ENCODE measurements at places on chromosomes 2 and 18. TPM values are rescaled to one million over a fixed set of nuclear protein-coding genes. Genes with fewer than 3 reads are reported as not detected.
A peak's percentile ranks its signal among the peaks of the same experiment; 100 is the strongest.

GAREM2 gene
- total RNA-seq: 4.5 TPM

SH3RF3 gene
- 0.05 TPM for total RNA-seq

SLC5A7 gene
- total RNA-seq: not detected

M1AP gene
- total RNA-seq: not detected

STK17B gene
- total RNA-seq: 511 TPM

GRCh38 chr2:237896507-237896892 is 37.1 kb downstream of the RAMP1 start:
- H3K27me3 ChIP-seq: no peaks in the 10 kb centered on the region
- H3K27ac ChIP-seq: peak overlapping the region; percentile 52
- no peak for DNase-seq
- no peaks in the 10 kb centered on the region for H3K36me3 ChIP-seq

- no peak overlapping the region for H3K4me3 ChIP-seq
- H3K27ac ChIP-seq: no peak overlapping the region
- no peaks in the 10 kb centered on the region for H3K27me3 ChIP-seq
- H3K36me3 ChIP-seq: no peaks in the 10 kb centered on the region
- no peaks in the 10 kb centered on the region for H3K4me1 ChIP-seq
These were observed 182.8 kb upstream of the RAB12 start for GRCh38 chr18:8426401-8426800.

DNA sequence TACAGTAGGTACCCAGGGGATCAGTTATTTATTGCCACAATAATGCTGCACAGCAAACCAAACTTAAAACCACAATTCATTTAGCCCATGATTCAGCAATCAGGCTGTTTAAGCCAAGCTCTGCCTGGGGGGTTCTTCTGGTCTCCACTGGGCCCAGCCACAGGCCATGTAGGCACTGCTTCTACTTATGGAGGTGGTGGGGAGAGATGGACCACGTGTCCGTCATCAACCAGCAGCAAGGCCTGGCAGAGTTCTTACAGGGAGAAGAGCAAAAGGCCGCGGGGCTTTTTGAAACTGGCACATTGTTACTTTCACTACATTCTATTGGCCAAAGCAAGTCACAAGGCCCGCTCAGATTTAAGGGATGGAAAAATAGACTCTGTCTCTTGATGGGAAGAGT is 76.3 kb upstream of the DAPL1 start:
- no peak overlapping the region for H3K27ac ChIP-seq
- DNase-seq: no peak
- H3K27me3 ChIP-seq: no peaks in the 10 kb centered on the region
- H3K4me3 ChIP-seq: no peak overlapping the region

- H3K27me3 ChIP-seq: peaks cover 29% of the 10 kb centered on the region
- peak overlapping the region; percentile 91 for H3K27ac ChIP-seq
- peak; percentile 80 for DNase-seq
- H3K4me3 ChIP-seq: peak overlapping the region; percentile 89
- peaks cover 41% of the 10 kb centered on the region for H3K4me1 ChIP-seq
These were observed 1.5 kb upstream of the NR4A2 start for GRCh38 chr2:156333951-156334495.

DNA sequence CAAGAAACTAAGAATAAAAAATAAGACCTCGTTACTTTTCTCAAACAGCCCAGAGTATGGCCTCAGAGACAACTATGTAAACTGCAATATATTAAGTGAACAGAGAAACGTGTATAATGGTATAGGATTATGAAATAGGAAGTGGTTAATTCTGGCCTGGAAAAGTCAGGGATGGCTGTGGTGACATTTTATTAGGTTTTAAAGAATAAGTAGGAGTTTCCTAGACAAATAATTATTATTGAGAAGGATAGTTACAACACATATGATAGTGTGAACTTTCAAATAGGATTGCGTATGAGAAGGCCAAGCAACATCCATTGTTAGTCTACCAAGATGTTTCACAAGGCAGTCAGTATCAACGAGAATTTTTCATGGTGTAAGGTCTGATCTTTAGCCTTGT is 244.1 kb downstream of the LPIN1 start:
- H3K4me1 ChIP-seq: no peaks in the 10 kb centered on the region
- no peak for DNase-seq
- no peaks in the 10 kb centered on the region for H3K36me3 ChIP-seq
- H3K27ac ChIP-seq: no peak overlapping the region

DNA sequence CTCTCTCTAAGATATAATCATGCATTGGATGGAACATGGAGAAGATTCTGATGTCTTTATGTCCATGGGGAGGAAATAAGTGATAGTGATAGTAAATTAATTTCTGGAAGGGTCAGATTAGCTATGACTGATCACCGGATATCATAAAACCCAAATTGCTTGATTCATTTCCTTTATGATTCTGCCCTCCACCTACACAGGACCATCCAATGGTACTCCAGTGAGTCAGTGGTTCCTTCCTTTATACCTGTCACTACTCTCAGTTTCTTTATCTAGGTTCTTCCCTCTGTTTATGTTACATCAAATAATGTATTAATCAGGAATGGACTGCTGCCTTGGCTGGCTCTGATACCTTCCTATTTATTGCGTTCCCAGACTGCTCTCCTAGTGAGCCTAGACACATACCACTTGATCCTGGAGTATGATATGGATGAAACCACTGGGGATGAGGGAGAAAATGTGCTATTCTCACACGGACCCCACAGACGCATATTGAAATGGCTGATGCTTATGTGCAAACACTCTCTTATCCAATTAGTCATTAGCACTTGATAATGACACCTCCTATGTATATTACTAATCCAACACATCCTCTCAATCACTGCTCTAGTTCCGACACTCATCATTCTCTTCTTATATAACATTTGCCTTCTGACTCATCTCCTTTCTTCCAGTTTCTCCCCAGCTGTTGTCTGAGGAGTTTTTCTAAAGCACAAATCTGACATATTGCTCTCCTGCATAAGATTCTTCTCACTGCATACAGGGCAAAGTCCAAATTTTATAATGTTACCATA is 315.6 kb downstream of the INSIG2 start:
- H3K4me1 ChIP-seq: peaks cover 2% of the 10 kb centered on the region
- no peaks in the 10 kb centered on the region for H3K36me3 ChIP-seq
- H3K27me3 ChIP-seq: peaks cover 4% of the 10 kb centered on the region
- DNase-seq: no peak
- no peak overlapping the region for H3K27ac ChIP-seq

GRCh38 chr2:68426848-68427579 is 40.1 kb downstream of the FBXO48 start:
- H3K27ac ChIP-seq: peak overlapping the region; percentile 89
- H3K36me3 ChIP-seq: peaks cover 6% of the 10 kb centered on the region
- peak overlapping the region; percentile 8 for H3K4me3 ChIP-seq
- no peaks in the 10 kb centered on the region for H3K27me3 ChIP-seq
- H3K4me1 ChIP-seq: peaks cover 21% of the 10 kb centered on the region

Data from activated CD8-positive, alpha-beta memory T cell treated with anti-CD3 and anti-CD28 coated beads, Interleukin-2, amount 10 ng/mL, durations not matched to agents 7 days and 5 days (primary cell).